ENCODE measurements at places on chromosomes 5 and 9.

- no peak for DNase-seq
Measured at GRCh38 chr5:99814321-99815063, 720.7 kb upstream of the FAM174A start.

GRCh38 chr9:86557063-86557766 lies 203.0 kb upstream of the TUT7 start:
- DNase-seq = no peak

DNA sequence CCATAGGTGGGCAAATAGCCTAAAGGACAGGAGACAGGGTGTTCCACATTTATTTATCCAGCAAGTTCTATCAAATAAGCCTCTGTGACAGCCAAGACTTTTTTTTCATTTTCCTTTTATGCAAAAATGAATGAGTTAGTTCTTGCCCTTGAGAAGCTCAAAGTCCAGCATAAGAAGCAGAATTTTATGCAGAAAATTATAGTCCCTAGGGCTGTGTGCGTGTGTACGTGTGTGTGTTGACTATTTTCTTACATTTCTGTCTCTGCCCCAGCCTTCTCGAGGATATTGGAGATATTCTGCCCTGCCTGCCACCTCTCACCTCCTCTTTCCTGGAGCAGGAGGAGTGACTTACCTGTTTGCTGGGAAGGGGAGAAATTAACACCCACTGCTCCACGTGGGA lies 221.9 kb downstream of the SREK1 start:
- no peak for DNase-seq

DNA sequence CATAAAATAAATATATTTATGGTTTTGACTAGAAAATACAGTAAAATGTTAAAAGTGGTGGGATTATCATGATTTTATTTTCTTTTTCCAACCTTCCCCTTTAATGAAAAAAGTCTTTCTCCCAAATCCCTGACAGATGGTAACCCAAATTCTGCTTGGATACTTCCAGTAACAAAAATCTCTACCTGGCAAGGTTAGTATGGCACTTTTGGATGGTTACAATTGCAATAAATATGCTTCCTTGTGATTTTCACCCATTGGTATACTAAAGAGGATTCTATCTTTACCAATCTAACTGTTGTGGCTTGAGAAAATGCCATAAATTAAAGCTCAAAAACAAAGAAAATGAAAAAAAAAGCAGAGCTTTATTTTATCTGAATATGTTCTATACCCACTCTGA lies 62.8 kb downstream of the GABRB2 start:
- no peak for DNase-seq

DNA sequence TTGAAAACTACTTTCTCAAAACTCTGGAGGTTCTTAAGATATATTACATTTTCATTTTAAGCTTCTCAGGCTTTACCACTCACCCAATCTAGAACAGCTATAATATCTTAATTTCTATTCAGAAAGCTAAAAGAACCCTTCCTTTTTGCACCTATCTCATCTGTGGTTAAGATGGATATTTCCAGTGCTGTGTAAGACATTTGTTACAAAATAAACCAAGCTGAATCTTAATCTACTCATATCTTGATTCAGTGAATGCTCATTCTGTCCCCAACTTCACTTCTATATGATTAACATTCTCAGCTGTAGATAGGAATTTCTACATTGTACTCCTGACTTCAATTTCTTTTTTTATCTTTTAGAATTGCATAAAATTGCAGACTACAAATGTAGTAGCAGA lies 15.0 kb downstream of the ABHD17B start:
- DNase-seq = no peak

GRCh38 chr5:123180178-123180577 lies 91.1 kb downstream of the PRDM6 start:
- no peak for DNase-seq
